IgD-negative memory B cell (primary cell): ENCODE measurements at places on chromosomes 5 and 9. TPM values are rescaled to one million over a fixed set of nuclear protein-coding genes. Genes with fewer than 3 reads are reported as not detected.

CAMSAP1 gene
- polyA plus RNA-seq, result 2.7 TPM

PCDHA11 gene
- polyA plus RNA-seq, result not detected

GAS1 gene
- 0.26 TPM for polyA plus RNA-seq

SERF1B gene
- polyA plus RNA-seq, result 53.5 TPM

SOHLH1 gene
- polyA plus RNA-seq, result not detected

OLFM1 gene
- polyA plus RNA-seq, result 0.20 TPM

GABBR2 gene
- not detected for polyA plus RNA-seq

KCNMB1 gene
- polyA plus RNA-seq, result not detected

DOCK2 gene
- 114 TPM for polyA plus RNA-seq

PCDHA10 gene
- polyA plus RNA-seq, result not detected

TMEM8B gene
- polyA plus RNA-seq, result 1.3 TPM

RELL2 gene
- polyA plus RNA-seq, result 5.9 TPM

TRIP13 gene
- polyA plus RNA-seq, result 1.6 TPM

SPINK6 gene
- not detected for polyA plus RNA-seq

SAXO1 gene
- not detected for polyA plus RNA-seq

OBP2A gene
- not detected for polyA plus RNA-seq

SLC25A2 gene
- not detected for polyA plus RNA-seq

BNIP1 gene
- 10.2 TPM for polyA plus RNA-seq

KIAA0825 gene
- polyA plus RNA-seq, result 0.84 TPM

ELL2 gene
- 9.9 TPM for polyA plus RNA-seq

GOLM1 gene
- 1.5 TPM for polyA plus RNA-seq

LHX3 gene
- polyA plus RNA-seq, result not detected
